ENCODE measurements at places on chromosomes 7 and 10.

- no peak for DNase-seq
These were observed 171.7 kb upstream of the CELF2 start for GRCh38 chr10:10845826-10846503.

- no peak for DNase-seq
These were observed 14.8 kb downstream of the ATG9B start for GRCh38 chr7:151009327-151010036.

GRCh38 chr10:115760131-115760530 is 512.9 kb downstream of the GFRA1 start:
- no peak for DNase-seq

DNA sequence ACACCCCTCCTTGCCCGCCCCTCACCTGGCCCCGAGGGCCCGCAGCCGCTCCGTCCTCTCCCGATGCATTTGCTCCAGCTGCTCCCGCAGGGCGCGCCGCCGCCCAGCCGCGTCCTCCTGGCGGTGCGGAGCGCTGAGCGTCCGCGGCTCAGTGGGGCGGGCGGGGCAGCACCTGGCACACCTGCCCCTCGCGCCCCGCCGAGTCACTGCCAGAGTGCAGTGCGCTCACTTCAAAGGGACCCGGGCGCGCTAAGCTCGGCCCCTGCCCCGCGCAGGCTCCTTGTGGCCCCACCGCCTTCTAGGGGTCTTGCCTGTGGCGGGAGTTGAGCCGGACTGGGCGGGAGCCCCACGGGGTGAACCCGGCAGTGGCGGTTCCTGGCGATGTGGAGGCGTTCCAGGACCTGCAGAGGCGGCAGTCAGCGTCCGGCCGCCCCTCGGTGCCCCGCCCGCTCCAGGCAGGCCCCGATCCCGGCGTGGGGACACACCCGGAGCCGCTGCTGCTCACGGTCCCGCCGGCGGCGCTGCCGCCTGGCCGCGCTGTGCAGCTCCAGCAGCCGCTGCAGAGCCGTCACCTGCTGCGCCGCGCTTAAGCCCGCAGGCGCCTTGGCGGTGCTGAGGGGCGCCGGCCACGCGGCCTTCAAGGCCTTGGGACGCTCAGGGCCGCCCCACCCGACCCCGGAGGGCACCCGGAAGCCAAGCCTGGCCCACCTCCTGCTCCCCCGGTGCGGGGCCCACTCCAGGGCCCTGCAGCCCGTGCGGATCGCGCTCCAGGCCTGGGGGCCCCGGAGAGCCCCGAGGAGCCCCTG is 6.7 kb downstream of the ATP6V1F start:
- DNase-seq, result peak; percentile 28

- no peak for DNase-seq
These were observed 9.8 kb upstream of the PARD3 start for GRCh38 chr10:34824870-34825269.

GRCh38 chr10:6476989-6477388 is 103.1 kb downstream of the PRKCQ start:
- DNase-seq, result no peak

- DNase-seq, result no peak
These were observed 3.4 kb downstream of the TNRC18 start for GRCh38 chr7:5420067-5420880.

GRCh38 chr10:29326886-29327745 is 38.2 kb downstream of the LYZL1 start:
- DNase-seq, result no peak

GRCh38 chr7:77282897-77283296 is 83.3 kb upstream of the FGL2 start:
- no peak for DNase-seq

GRCh38 chr10:122829454-122829853 is 16.2 kb downstream of the CUZD1 start:
- DNase-seq, result no peak

DNA sequence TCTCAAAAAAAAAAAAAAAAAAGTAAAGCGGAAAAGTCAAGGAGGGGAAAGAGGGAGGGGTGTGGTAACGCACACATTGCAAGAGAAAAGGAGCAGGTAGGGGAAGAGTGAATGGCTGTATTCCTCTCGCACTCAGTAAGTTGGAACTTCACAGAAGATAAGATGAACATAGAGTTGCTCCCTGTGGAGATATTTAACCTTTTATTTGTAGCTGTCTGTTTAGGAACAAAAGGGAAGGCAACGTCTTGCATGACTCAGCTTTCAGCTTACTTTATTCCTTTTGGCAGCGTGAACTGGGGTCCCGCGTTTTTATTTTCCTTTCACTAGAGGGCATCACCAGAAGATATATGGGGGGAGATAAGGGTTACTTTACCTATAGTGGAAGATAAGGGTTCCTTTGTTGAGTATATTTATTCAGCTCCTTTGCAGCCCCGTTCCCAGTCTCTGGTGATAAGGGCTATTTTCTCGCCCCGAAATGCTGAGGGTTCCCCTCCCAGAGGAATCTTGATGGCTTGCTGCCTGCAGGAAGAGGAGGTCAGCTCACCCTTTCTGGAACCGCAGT is 78.5 kb downstream of the APBB1IP start:
- peak; percentile 20 for DNase-seq

DNA sequence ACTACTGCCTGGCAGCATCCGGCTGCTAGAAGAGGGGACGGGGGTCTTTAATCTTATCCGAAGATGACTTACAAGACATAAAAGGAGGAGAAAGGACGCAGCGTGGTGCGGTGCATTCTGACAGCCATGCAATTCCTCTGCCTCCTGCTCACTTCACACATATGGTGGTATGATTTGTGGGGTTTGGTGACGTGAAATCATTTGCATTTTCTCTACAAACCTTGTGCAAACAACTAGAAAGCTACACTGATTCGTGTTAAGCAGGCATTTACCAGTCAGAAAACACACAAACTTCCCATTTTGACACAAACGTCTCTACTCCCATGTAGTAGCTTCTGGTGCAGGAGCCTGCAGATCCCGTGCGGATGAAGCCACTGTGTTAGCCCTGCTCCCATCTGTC is 6.8 kb upstream of the TCERG1L start:
- no peak for DNase-seq

DNA sequence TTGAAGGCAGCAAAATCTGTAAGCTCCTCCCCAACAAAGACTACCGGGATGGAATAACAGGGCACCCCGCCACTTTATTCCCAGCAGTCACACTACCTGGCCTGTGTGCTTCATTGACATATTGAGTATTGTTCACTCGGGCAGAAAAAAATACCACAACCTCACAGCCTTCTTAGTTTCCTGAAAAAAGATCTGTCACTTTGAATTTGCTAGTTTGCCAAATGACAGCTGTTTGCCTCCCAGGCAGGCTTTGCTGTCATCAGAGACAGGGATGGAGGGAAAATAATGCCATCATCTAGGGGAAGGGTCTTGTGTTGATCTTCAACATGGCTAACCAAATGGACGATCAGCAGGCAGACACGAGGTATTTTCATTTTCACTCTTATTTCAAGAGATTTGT is 26.9 kb downstream of the BMPER start:
- no peak for DNase-seq

DNA sequence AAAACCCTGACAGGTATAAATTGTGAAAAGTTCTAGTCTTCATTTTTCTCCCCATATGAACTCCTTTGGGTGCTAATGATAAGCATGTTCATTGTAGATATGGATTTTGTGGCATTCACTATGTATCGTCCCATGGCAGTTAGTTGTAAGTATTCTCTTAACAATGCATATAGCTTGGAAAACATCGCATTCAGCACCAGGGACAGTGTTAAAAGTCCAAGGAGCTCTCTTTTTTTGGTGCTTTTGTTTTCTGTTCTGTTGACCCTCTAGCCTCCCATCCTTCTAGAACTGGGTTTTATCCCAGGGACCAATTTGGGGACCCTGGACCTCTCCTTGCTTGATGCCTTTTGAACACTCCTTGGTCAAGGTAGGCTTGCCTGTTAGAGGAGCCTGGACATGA is 37.7 kb downstream of the INSYN2A start:
- no peak for DNase-seq

- no peak for DNase-seq
These were observed 54.1 kb downstream of the TCF7L2 start for GRCh38 chr10:113004069-113004618.

DNA sequence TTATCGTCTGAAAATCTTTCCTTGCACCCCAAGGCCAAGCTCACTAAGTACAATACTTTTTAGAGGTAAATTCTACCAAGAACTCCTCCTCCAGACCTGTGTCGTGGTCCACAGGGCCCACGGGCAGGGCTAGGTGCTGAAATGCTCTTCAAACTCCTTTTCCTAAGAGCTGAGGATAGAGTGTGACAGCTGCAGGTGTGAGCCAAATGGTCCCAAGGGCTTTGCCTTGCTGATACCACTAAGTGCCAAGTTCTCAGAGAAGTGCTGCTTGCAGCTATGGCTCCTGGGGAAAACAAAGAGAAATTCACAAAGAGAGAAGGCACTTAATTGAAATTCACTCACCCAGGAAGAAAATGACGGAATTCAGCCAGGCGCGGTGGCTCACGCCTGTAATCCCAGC is 868.9 kb upstream of the AUTS2 start:
- no peak for DNase-seq

DNA sequence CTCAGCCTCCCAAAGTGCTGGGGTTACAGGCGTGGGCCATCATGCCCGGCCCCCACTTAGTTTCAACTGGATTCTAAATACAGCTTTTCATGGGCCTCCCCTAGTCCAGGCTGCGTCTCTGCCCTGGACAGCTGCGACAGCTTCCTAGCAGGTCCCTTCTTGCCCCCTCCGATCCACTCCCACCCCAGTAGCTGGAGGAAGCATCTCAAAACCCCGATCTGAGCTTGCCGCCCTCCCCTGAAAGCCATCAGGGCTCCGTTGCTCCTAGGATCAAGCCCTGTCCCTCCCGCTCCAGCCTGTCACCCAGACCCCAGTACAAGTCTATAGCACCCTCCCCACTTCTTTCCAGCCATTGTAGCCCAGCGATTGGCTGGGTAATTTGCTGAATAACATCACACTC is 64.5 kb downstream of the VWA2 start:
- no peak for DNase-seq

DNA sequence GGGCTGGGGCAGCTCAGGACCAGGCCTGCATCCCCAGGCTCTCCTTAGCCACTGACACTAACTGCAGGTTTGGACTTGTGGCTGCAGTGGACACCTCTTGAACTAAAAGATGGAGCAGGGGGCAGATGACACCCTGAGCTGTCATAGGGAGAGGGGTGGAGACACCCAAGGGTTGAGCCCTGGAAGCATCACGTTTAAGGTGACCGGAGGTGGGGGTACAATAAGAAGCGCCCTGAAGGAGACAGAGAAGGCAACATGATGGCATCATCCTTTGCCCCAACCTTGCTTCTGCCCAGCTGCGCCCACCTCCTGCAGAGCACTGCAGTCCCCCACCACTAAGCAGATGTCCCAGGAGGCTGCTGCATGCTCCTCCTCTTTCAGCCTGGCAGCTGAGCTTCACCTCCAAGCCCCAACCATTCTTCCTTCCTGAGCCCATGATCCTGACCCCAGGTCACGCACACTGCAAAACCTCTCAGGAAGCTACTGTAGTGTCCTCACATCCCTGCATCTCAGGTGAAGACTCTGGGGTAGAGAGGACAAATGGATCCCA is 25.5 kb downstream of the OGDHL start:
- DNase-seq, result no peak

GRCh38 chr7:24555719-24556118 is 17.5 kb upstream of the PALS2 start:
- no peak for DNase-seq

DNA sequence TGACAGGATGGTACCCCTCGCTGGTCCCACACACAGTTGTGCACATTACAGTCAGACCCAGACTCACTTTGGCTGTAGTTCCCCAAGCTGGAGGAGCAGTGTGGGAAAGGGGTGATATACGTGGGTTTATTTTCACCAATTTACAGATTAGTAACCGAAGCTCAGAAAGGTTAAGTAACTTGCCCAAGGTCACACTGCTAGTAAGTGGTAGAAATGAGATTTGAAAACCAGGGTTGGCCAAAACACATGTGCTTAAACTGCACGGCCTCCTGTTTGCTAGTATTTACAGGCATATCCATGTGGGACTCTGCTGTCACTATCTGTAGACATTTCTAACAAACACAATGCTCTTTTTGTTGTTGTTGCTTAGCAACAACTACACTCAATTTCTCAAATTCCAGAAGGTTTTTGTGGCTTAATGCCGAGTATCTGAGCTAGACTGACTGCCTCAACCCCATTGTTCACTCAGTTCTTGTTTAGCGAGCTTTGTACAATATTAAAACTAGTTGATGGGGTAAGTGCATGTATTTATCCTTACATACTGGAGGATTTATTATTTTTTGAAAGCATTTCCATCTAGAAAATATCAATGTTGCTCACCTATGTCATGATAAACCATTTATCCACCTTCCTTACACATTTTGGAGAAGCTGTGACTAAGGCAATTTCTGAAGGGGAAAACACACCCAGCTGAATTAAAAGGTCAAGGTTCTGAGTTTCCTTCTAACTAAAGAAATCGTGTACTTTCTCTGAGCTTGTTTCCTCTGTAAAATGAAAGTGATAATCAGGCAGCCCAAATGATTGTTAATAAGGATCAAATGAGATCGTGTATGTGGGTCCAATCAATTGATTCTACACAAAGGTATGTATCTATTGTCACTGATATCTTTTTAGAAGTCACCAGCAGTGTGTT is 5.3 kb upstream of the TMEM139 start:
- peak; percentile 94 for DNase-seq

DNA sequence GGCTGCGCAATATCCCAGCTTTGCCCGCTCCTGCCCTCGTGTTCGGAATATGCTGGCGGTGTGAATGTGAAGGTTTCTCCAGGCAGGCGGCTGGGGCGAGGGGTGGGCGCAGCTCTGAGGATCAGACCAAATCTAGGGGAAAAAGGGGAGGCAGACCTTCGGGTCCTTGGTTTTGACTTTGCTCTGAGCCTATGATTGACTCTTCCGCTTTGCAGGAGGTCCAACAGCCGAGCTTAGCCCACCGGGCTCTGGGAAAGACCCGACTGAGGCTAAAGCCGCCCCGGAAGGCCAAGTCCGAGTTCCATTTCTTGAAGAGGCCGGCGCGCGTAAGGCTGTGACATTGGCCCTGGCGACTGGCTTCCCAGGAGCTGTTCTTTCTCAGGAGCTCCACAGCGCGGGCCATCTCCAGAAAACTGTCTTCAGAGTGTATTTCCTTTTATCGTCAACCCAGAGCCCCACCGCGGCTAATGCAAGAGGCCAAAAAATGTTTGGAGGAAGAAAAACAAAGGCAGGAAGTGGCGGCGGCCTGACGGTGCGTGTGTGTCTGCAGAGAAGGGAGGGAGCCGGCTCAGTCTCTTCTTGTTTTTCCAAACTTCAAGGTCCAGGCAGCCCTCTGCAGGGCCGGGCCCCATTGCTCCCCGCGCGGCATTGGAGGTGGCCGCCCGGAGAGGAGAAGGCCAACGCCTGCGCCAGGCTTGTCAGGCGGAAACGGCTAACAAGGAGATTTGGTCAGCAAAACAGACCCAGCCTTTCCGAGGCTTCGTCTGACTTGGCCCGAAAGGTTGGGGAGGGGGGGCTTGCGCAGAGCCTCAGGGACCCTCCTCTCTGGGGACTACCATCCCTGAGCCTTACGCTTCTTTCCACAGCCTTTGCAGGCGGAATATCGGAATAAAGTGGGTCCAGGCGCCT is 3.6 kb upstream of the HOXA11 start:
- peak; percentile 47 for DNase-seq

- no peak for DNase-seq
These were observed 102.7 kb downstream of the WDR11 start for GRCh38 chr10:120953897-120954296.

- no peak for DNase-seq
These were observed 25.1 kb upstream of the ELOVL3 start for GRCh38 chr10:102200751-102201640.
